ENCODE measurements at places on chromosomes 7 and 10.

DNA sequence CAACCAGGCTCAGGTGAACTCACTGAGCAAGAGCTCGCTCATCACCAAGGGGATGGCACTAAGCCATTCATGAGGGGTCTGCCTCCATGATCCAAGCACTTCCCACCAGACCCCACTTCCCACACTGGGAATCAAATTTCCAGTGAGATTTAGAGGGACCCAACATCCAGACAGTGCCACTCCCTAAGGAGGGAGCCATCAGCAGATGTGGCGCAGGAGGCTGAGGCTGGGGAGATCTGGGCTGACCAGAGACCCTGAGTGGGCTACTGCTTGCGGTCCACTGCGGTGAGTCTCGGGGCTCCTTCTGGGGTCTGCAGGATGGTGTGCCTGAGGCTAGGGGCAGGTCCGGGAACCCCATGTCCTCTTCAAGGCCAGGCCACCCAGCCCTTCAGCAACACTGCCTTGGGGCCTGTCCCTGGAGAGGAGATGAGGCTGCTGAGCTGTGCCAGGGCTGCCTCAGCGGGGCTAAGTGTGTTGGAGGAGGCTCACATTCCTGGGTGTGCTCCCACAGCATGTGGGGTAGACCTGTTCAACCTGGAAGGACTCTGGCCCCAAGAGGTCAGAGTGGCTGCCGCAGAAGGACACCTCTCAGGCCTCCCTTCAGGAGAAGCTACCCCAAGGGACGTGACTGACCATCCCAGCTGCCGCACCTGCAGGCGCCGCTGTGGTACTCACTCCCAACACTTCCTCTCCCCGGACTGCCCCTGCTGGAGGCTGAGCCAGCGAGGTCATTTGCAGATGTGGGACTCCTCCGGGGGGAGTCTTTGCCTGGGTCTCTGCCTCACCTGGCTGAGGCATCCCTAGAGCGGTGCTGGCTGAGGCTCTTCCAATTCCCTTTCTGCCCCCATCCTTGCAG lies 22.3 kb upstream of the PCBD1 start:
- no peak for DNase-seq

- DNase-seq, result no peak
Measured at GRCh38 chr7:117616694-117617093, 136.9 kb downstream of the CFTR start.

DNA sequence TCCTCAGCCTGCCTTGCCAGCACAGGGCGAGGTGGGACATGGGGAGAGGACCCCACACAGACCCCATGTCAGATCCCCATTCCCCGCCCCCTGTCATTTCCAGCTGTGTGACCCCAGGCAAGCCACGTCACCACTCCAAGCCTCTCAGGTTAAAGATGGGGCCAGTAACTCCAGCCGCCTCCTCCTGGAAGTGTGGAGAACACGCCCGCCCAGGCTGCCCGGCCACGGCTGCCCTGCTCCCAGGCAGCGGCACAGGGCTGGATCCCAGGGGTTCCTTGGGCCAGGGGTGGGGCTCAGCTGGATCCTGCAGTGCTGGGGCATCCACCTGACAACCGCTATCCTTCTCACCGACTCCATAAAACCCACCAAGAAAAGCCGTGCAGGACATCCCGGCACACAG lies 86.1 kb downstream of the PDGFA start:
- no peak for DNase-seq

DNA sequence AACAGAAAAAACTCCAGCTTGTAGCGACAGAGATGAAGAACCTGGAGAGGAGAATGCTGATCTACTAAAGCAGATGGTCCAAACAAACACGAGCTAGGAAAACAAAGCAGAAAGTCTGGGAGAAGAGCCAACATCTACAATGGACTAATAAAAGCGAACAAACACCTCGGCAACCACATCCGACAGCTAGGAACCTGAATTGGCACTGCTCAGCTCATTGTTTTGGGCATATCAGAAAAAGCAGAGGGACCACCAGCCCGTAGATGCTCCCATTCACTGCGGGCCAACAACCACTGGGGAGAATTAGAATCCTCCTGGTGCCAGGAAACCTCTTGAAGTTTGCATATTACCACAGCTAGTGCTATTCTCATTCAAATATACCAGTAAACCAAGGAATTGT lies 204.7 kb downstream of the NXPH1 start:
- DNase-seq, result no peak

- no peak for DNase-seq
Measured at GRCh38 chr7:45184326-45185027, 26.9 kb downstream of the RAMP3 start.

DNA sequence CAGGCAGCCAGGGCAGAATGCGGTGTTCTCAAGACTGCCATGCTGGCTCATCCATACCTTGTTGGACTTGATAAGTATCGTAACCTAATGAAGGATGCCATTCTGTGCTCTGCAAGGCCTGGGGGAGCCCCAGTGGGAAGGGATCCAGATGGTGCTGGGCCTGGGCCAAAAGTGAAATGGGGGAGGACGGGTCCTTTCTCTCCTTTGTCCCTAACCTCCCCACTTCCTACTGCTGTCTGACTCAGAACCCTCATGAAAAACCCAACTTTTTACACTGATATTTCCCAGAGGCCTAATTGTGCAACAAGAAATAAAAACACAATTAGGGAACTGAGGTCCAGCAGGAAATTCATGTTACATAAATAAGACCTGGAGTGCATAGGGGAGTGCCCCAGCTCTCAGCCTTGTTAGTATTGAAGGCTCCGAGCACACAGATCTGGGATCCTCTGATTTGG lies 193.7 kb upstream of the SVIL start:
- DNase-seq, result no peak

GRCh38 chr10:122692744-122693143 lies 6.9 kb downstream of the C10orf120 start:
- DNase-seq, result no peak

DNA sequence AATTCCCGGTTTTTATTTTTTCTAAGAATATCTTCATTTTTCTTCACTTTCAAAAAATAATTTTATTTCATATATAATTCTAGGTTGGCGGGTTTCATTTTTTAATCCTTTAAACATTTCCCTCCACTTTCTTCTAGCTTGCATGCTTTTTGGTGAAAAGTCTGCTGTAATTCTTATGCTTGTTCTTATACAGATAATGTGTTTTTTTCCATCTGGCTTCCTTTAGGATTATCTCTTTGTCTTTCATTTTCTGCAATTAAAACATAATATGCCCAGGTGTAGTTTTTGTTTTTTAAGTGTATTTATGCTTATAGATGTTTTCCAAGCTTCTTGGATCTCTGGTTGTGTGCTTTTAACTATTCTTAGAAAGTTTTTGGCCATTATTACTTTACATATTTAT lies 341.3 kb upstream of the SEMA3C start:
- DNase-seq, result no peak

GRCh38 chr7:109915670-109916069 lies 1175.3 kb upstream of the LRRN3 start:
- no peak for DNase-seq

DNA sequence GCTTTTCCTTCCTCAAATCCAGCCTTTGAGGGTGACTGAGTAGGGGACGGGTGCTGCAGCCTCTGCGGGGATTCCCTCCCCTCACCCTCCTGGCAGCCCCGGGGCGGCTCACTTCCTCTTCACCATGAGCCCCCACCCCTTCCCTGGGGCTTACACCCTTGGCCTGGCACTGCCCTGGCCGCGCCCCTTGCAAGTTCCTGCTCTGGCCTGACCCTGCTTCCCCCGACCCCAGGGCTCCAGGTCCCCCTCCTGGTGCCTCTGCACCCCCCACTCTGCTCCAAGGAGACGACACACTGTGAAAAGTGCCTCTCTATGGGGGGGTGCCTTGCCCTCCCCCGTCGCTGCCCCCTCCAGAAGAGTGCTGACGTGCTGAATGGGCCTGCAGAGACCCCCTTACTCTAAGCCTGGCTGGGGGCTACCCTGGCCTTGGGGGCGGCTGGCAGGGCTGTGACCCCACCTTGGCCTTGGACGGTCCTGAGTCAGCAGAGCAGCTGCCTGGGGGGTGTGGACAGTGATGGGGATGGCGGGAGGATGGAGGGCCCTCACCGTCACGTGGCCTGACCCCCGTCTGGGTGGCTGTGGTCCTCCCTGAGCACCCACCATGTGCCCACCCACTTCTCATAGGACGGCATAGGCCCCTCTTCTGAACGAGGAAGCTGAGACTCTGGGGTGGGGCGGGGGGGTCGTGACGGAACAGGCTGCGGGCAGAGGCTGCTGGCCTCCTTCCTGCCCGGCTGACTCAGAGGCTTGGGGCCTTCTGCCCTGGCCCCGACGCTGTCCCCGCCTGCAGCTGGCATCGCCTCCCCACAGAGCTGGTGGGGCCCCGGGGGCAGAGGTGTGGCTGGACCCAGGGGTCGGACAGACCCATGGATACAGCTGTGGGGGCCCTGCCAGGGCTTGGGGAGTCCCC lies 9.8 kb downstream of the LFNG start:
- no peak for DNase-seq

Measured in stimulated activated CD8-positive, alpha-beta memory T cell treated with anti-CD3 and anti-CD28 coated beads, Interleukin-4, amount 100 ng/mL, for 1 hour (primary cell).